Calu3 (cell line): ENCODE measurements at places on chromosomes 13 and 19. TPM values are rescaled to one million over a fixed set of nuclear protein-coding genes. Genes with fewer than 3 reads are reported as not detected.

NLRP7 gene
- total RNA-seq, result not detected in 2 replicates

DNA sequence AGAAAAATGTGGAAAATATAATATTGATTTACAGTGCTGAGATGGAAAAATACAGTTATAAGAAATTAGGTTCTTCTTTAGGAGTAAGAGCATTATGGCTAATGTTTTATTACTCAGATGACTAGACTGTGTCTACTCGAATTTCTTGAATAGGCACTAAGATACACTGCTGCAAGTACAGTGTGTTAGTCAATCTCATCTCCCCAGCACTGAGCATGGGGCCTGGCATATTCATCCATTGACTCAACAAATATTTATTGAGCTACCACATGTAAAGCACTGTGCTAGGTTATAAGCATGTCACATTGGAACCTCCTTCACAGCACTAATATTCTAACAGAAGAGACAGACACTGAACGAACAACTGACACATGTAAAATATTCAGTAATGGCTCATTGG is 242.5 kb upstream of the GPC6 start:
- H3K27ac ChIP-seq, result no peak overlapping the region
- H3K36me3 ChIP-seq, result no peaks in the 10 kb centered on the region
- H3K4me3 ChIP-seq, result no peak overlapping the region
- no peak for DNase-seq
- H3K4me1 ChIP-seq, result no peaks in the 10 kb centered on the region
- no peaks in the 10 kb centered on the region for H3K27me3 ChIP-seq

GRCh38 chr13:111429064-111429558 is 108.7 kb downstream of the TEX29 start:
- H3K4me1 ChIP-seq, result no peaks in the 10 kb centered on the region
- peak; percentile 26 for DNase-seq
- H3K4me3 ChIP-seq, result no peak overlapping the region
- peaks cover 39% of the 10 kb centered on the region for H3K27me3 ChIP-seq
- no peak overlapping the region for H3K27ac ChIP-seq

DNA sequence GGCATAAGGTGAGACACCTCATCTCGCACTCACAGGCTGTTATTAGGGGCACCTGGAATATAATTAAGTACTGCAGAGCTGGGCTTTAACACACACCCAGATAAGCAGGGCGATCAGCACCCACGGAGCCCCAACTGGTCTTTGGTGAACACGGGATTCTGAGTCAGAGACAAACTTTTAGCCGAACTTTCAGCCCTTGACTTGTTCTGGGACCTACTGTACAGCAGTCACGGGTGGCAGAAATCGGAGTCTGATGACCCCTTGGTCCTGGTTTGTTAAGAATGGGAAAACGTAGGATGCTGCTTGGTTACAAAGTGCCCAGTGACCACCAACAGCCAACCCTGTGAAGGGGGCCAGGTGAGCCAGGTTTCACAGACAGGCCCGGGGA is 9.0 kb downstream of the SH3GL1 start:
- DNase-seq, result no peak
- H3K4me1 ChIP-seq, result peaks cover 22% of the 10 kb centered on the region
- H3K27ac ChIP-seq, result no peak overlapping the region
- H3K27me3 ChIP-seq, result no peaks in the 10 kb centered on the region
- H3K36me3 ChIP-seq, result peaks cover 9% of the 10 kb centered on the region

- H3K27me3 ChIP-seq, result peaks cover 20% of the 10 kb centered on the region
- peaks cover 2% of the 10 kb centered on the region for H3K36me3 ChIP-seq
- H3K4me3 ChIP-seq, result no peak overlapping the region
- no peaks in the 10 kb centered on the region for H3K4me1 ChIP-seq
- H3K27ac ChIP-seq, result no peak overlapping the region
- peak; percentile 46 for DNase-seq
Measured at GRCh38 chr19:920051-920864, 3.1 kb downstream of the KISS1R start.

DNA sequence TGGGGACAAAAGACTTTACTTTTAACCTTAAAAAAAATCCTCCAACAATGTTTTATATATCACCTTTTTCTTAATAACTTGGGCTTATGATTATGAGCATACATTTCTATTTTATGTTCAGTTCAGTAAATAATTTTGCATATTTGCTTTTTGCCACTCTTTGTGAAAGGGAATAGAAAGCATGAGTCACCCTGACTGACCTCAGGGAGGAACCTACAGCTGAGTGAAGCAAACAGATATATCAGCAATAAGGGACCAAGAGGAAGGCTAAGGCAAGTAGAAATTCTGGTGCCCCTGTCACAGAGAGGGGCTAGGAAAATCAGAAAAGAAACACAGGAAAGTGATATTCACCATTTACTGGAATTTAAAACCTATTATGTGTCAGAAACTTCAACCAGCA is 37.2 kb upstream of the SOHLH2 start:
- DNase-seq, result no peak
- H3K36me3 ChIP-seq, result no peaks in the 10 kb centered on the region
- H3K27ac ChIP-seq, result no peak overlapping the region
- no peak overlapping the region for H3K4me3 ChIP-seq

WDR88 gene
- total RNA-seq, result 1.1 TPM in 1 of 2 replicates, not detected in the other

GRCh38 chr19:4066682-4067395 is at the start of gene ZBTB7A:
TSS of gene ZBTB7A (minus strand) at chr19:4066899. CDS start at chr19:4055232, 11,667 bp downstream.
- peak within 1 kb of the TSS; percentile 73 for H3K27ac ChIP-seq
- H3K36me3 ChIP-seq, result peaks cover 44% of the 10 kb centered on the region
- H3K4me1 ChIP-seq, result no peaks in the 10 kb centered on the region
- peak within 1 kb of the TSS; percentile 65 for H3K4me3 ChIP-seq
- no peaks in the 10 kb centered on the region for H3K27me3 ChIP-seq

DNA sequence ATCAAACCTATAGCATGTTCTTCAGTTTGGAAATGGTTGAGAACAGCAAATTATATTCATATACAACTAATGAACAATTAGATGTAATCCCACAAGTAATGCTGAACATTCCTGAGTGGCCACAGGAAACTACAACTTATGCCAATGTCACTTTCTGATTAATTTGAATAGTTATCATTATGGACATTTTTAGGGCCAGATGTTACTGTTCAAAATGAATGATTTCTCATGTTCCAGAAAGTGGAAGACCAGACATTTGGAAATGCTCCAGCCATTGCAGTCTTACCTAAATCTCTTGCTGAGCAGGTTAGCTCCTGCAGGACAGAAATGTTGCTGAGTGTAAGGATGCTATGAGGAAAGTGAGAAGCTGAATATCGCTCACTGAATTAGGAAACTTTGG is 819.8 kb downstream of the PCDH9 start:
- H3K27ac ChIP-seq, result no peak overlapping the region
- H3K4me3 ChIP-seq, result no peak overlapping the region
- no peaks in the 10 kb centered on the region for H3K36me3 ChIP-seq
- no peak for DNase-seq
- H3K4me1 ChIP-seq, result no peaks in the 10 kb centered on the region

KMT2B gene
- total RNA-seq, result 65.2 and 65.3 TPM in 2 replicates

DNA sequence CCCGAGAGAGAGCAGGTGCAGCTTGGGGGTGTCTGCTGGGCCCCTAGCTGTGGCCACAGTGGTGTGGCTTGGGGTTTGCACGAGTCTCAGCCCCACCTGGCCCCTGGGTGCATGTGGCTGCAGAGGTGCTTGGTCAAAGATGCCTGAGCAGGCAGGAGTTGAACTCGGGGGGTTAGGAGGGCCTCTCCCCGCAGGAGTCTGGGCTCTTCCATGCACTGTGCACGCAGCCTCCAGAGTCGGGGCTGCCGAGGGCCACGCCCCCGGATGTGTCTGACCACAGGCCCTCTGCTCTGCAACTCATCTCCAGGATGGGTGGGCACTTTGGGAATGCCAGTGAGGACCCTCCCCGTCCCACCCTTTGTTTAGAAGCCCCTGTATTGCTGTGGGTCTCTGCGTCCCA is 91.5 kb upstream of the MCF2L start:
- H3K4me3 ChIP-seq, result no peak overlapping the region
- H3K36me3 ChIP-seq, result peaks cover 12% of the 10 kb centered on the region
- no peaks in the 10 kb centered on the region for H3K4me1 ChIP-seq
- no peak overlapping the region for H3K27ac ChIP-seq
- H3K27me3 ChIP-seq, result no peaks in the 10 kb centered on the region
- no peak for DNase-seq

ACER1 gene
- not detected in 2 replicates for total RNA-seq

DNA sequence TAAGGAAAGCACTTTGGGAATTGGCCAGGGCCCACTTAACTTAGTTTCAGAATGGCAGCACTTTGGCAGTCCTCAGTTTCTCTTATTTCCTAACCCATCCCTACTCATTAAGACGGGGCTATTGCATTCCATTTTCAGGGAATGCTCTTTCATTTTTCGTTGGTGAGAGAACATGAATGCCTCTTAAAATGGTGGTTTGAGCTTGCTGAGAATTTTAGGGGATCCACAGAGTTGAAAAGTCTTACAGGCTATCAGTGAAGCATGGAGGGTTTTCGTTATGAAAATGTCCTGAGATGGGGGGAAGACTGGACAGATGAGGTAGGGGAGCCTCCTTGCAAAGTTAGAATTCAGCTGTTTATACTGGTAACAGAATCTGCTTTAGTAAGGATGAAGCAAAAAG is 71.4 kb downstream of the LRCH1 start:
- H3K27me3 ChIP-seq, result no peaks in the 10 kb centered on the region
- no peaks in the 10 kb centered on the region for H3K36me3 ChIP-seq
- H3K4me1 ChIP-seq, result peaks cover 49% of the 10 kb centered on the region
- H3K27ac ChIP-seq, result no peak overlapping the region
- no peak overlapping the region for H3K4me3 ChIP-seq
- no peak for DNase-seq

- no peak for DNase-seq
- no peaks in the 10 kb centered on the region for H3K36me3 ChIP-seq
- no peaks in the 10 kb centered on the region for H3K27me3 ChIP-seq
- no peak overlapping the region for H3K27ac ChIP-seq
Measured at GRCh38 chr13:50664951-50665350, 178.5 kb downstream of the DLEU7 start.

DNA sequence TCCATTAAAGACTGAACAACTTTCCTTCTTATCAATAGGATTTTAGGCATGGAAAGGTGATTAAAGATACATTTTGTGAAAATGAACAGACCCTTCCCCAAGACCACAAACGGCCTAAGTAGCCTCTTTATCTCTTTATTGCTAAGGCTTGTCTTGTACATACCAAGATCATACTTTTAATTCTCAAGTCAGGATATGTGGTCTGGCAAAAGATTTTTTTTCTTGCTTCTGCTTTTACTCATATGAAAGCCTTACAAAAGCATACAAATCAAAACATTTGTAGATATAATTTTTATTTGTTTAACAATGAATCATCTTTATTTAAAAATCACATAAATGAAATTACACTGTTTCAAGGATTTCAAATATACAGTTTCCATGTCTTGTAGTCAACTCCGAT is 35.8 kb downstream of the TGDS start:
- no peak overlapping the region for H3K4me3 ChIP-seq
- no peak for DNase-seq
- no peaks in the 10 kb centered on the region for H3K36me3 ChIP-seq
- H3K27me3 ChIP-seq, result no peaks in the 10 kb centered on the region
- H3K27ac ChIP-seq, result no peak overlapping the region

DNA sequence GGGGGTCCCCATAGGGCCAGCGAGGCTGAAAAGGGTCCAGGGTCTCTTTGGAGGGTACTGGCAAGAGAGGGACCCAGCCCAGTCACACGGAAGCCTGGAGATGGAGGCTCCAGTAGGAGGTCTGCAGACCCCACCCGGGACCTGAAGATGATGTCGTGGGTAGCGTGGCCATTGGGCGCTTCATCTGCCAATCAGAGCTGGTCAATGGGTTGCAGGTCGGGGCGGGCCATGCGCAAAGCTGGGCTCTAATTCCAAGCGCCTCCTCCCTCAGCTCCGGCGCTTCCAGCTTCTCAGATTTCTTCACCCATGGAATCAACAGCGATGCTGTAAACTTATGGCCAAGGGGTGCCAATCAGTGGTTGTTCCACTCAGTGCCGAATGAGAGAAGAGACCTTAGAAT is 10.9 kb downstream of the SIGLEC12 start:
- H3K4me3 ChIP-seq, result no peak overlapping the region
- DNase-seq, result no peak
- no peaks in the 10 kb centered on the region for H3K4me1 ChIP-seq
